ENCODE measurements at places on chromosomes 7 and 10.

DNA sequence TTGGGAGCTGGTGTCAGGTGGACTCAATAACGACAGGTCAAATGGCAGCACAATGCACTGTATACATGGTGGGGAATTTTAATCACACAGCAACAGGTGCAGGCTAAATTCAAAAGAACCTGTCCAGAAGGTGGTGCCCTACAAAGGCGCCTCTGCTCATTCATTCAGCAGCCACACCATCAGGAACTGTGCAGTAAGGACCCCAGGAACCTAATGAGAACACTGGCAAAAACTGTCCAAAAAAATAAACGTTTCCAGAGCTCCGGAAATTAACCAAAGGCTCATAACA is 21.9 kb upstream of the CRYGN start:
- no peak for DNase-seq

DNA sequence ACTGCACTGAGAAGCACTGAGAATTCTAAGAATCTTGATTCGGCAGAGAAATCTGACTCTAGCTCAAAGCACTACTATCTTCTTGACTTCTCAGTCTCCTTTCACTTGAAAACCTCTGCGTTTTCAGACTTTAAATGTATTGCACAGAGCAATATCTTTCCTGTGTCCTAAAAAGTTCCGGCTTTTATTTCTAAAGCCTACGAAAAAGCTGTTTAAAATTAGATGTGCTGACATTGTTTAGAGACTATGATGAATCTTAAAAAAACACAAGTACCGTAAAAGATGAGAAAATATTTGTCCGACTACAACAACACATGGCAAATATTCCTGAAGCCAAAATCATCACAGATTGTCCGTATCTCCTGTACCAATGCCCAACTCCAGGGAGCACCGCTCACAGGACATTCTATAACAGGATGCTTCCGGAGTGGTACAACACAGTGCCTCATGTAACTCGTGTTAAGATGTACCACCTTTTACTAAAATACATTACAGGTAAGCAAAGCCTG is 136.9 kb downstream of the CUBN start:
- peak; percentile 60 for DNase-seq

GRCh38 chr7:70807650-70808049 is 324.3 kb upstream of the GALNT17 start:
- DNase-seq = no peak

- no peak for DNase-seq
Measured at GRCh38 chr10:104318810-104319741, 19.2 kb downstream of the ITPRIP start.

DNA sequence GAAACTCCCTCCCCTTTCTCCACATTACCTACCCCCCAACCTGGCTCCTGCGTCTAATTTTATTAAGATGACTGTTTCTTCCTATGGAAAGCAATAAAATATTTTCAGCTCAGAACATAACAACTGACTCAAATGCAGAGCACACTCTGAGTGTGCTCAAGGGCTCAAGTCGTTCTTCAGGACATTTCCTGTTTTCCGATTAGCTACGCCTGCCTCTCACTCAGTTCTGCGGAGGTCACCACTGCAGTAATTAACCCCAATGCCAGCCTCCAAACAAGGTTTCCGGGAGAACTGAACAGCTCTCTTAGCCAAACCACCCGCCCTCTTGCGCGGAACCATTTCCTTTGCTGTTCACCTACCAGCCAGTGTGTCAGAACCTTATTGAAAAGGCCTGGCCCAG is 19.3 kb downstream of the MYOF start:
- peak; percentile 71 for DNase-seq

DNA sequence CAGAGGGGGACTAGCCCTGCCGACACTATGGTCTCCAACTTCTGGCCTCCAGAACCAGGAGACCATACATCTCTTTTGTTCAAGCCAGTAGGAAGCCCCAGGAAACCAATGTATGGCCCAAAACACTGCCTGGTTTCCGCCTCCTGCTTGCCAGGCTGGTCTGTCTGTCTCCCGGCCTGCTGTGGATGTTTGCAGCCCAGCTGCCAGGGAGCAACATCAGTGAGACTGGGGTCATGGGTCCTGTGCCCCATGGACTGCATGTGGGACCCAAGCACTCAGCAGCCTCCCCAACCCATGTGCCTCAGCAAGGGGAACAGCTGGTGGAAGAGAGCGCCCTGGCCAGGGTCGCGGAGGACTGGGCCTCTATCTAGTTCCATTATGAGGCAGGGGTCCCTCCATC is 33.4 kb upstream of the NUB1 start:
- no peak for DNase-seq

- DNase-seq = no peak
Measured at GRCh38 chr7:133887459-133887858, 239.7 kb upstream of the LRGUK start.

DNA sequence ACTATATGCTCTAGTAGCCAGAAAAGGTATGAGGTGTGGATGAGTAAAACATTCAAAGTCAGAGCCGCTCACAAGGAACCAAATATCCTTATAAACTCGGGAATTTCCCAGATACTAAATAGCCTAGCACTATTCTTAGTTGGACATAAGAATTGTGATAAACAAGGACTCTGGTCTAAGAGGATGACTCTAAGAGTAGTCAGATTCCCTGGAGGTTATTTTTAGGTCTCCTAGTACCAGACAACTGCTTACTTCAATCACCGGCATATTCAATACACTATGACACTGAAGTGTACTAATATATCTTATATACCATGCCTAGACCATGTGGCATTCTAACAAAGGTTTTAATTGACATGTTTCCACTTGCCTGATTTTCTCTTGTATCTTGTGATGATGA is 56.5 kb downstream of the LMBR1 start:
- no peak for DNase-seq

DNA sequence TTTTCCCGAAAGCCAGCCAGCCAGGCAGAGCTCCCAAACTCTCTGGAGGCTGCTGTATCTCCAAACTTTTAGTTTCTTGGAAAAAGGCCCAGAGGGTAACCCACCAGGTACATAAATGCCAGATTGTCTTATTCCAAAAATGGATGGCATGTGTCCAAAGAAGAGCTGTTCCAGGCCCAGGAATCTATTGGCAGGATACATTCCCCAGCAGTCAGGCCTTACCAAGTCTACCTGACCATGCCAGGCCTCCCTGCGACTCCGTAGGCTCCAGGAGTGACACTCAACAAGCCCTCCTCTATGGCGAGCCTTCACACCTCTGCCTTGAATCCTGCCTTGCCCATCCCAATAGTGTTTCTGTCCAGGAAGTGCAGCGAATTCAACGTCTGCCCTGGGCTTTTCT is 95.6 kb downstream of the GRB10 start:
- DNase-seq = no peak

GRCh38 chr10:44379907-44380306 is 5.0 kb downstream of the CXCL12 start:
- no peak for DNase-seq

GRCh38 chr7:117470777-117471176 is 9.0 kb upstream of the CFTR start:
- no peak for DNase-seq

DNA sequence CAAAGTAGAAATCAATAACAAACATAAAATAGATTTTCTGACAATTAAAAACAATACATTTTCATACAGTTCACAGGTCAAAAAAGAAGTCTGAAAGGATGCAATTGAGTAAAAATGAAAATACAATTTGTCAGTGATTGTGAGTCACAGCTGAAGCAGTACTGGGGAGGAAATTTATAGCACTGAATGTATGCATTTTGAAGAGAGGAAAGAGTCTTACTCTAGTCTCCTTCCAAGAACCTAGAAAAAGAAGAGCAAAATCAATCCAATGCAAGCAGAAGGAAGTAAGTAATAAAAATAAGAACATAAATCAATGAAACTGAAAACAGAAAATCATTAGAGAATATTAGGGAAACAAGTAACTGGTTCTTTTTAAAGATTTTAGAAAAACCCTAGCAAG is 507.2 kb upstream of the IGFBP3 start:
- DNase-seq = no peak

DNA sequence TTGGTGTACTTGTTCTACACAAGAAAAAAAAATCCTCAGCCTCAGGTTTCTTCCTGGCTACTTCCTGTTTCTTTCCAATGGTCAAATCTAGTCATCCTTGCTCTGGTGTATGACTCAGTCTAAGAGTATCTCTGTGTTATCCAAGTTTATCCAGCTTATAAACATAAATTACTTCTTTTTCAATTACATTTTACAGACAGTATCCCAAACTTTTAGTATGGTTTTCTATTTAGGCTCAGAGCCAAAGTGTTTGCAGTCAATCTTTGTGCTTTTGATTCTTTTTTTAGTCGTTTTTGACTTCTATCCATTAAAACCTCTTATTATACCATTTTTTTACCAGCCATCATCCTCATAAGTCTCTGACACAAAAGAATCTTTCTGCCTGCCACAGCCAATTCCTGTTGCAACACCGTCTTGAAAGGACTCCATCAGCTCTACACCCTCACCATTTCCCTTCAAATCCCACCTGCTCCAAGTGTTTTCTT is 294.6 kb downstream of the PTEN start:
- peak; percentile 48 for DNase-seq

DNA sequence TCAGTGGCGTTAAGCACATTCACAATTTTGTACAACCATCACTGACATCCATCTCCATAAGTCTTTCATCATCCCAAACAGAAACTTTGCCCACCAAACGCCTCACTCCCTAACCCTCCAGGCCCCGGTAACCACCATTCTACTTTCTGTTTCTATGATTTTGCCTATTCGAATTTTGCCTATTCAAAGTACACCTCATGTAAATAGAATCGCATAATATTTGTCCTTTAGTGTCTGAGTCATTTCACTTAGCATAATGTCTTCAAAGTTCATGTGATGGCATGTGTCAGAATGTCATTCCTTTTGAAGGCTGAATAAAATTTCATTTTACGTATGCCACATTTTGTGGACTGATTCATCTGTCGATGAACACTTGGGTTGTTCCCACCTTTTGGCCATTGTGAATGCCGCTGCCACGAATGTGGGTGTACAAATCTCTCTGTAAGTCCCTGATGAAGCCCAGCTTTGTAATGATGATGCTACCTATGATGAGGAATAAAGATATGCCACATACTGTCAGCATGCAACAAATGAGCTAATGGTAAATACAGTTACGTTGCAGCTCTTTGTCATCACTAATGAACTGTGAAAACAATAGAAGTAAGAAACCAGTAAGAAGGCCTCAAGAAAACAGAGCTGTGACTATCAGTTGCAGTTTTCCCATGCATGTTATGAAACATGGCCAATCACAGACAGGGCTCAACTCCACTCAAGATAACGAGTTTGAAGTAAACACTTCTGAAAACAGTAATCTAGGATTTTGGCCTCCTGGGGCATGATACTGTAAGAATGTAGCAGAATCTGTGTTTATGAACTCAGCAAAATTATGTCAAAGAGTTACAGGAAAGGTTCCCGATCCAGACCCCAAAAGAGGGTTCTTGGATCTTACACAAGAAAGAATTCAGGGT is 120.0 kb downstream of the ADAM12 start:
- DNase-seq = peak; percentile 59

DNA sequence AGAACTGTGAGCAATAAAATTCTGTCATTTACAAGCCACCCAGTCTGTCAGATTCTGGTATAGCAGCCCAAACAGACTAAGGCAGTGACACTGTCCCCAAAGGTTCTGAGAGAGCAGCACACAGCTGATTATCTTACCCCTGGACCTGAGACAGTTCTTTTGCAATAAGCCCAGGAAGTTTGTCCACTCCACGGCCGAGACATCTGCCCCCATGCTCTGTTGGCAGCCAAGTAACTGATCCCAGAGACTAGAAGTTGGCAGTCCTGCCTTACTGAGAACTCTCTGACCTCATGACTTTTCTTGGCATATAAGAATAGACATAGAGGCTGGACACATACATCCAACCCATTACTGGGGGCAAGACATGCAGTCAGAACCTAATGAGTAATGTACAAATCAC is 243.0 kb upstream of the GRB10 start:
- DNase-seq = no peak

GRCh38 chr7:73560109-73560835 is 2.8 kb upstream of the BCL7B start:
- DNase-seq = peak; percentile 26

- no peak for DNase-seq
Measured at GRCh38 chr7:26076691-26077090, 75.3 kb upstream of the NFE2L3 start.

GRCh38 chr10:31876652-31877352 is 51.8 kb downstream of the ARHGAP12 start:
- peak; percentile 39 for DNase-seq

DNA sequence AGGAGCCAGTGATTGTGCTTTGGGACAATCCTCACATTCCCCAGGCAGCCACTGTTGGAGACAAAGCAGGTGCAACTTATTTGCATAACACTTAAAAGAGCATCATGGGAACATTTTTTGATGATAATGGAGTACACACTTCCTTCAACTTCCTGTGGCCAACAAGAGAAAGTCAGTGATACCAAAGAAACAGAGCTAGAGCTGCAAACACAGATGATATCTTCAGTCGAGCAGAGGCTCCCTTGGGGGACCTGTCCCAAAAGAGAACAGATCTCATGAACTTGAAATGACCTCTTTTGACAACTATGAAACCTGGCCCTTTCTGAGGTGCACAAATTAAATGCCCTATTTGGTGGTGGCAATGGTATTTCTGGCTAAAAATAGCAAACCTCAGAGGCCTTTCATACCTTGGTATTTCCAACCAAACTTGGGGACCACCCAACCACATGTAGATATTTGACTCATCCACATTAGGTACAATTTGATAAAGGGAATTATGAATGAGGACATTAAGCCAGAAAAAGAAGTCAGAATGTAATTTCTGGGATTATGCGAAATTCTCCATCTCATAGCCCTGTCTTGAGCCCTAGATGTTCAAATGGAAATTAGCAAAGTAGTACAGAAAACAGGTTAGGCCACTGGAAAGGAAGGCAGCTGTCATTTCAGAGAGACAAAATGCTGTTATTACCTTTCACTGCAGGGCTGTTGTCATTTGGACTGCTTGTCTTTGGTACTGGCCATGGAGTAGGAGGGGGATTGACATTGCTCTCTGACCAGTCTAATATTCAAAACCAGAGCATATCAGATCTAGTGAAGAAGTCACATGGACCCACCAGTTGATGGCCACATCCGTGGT is 146.2 kb downstream of the ICA1 start:
- no peak for DNase-seq

DNA sequence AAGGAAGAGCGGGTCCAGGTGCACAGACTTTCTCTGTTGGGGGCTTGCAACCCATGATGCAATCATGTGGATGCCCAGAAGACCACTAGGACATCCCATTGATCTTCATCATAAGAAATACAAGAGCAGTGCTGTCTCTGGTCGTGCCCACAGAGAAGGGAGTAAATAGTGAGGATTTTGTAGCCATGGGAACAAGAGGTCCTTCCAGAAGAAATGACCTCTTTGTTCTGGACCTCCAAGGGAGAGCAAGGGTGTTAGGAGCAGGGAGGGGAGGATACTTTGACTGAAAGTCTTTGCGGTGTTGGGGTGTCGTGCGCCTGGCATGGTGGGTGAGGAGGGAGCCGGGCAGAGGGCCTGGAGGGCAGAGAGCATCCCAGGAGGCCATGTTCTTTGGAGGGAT is 55.0 kb upstream of the EN2 start:
- DNase-seq = no peak

GRCh38 chr7:154415709-154416399 is 363.7 kb downstream of the DPP6 start:
- no peak for DNase-seq

Measured in umbilical cord (tissue), 2 donors.